ENCODE measurements at places on chromosomes 12 and 14.

- no peak for DNase-seq
Measured at GRCh38 chr12:77213319-77213718, 147.9 kb upstream of the E2F7 start.

DNA sequence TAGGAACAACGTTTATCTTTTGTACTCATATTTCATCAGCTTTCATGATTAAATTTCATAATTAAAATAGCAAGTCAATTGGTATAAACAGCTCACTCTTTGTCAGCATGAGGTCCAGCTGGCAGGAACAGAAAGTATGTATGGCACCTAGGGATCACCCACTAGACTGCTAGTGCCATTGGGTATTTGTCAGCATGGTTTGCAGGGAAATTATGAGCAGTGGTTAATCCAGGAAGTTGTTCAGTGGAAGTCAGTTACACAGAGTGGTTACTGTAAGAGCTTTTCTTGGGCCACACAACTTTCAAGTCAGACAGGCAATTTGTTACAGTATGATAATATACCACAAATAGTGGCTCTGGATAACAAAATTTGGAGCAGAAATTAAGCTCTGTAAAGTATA is 340.3 kb upstream of the RGS6 start:
- peak; percentile 24 for DNase-seq

- no peak for DNase-seq
Measured at GRCh38 chr12:52250048-52250990, 17.3 kb downstream of the KRT7 start.

- no peak for DNase-seq
Measured at GRCh38 chr12:104342635-104343249, 39.2 kb downstream of the EID3 start.

GRCh38 chr12:93794738-93795137 is 117.6 kb downstream of the CRADD start:
- DNase-seq: no peak

DNA sequence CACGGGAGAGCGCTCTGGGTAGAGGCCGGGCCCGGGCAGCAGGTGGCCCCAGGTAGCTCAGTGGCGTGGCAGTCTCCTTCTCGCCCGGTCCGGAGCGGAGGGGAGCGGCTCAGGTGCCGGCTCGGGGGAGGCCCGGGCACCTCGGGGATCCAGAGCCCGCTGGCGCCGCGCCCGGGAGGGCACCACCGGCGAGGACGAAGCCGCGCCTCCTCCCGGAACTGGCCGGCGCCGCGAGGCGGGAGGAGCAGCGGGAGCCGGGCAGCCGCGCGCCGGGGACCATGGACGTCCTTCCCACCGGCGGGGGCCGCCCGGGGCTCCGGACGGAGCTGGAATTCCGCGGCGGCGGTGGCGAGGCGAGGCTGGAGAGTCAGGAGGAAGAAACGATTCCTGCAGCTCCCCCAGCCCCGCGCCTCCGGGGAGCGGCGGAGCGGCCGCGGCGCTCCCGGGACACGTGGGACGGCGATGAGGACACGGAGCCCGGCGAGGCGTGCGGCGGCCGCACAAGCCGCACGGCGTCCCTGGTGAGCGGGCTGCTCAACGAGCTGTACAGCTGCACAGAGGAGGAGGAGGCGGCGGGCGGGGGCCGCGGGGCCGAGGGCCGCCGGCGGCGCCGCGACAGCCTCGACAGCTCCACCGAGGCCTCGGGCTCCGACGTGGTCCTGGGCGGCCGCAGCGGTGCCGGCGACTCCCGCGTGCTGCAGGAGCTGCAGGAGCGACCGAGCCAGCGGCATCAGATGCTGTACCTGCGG is 21.5 kb upstream of the GNS start:
- no peak for DNase-seq

DNA sequence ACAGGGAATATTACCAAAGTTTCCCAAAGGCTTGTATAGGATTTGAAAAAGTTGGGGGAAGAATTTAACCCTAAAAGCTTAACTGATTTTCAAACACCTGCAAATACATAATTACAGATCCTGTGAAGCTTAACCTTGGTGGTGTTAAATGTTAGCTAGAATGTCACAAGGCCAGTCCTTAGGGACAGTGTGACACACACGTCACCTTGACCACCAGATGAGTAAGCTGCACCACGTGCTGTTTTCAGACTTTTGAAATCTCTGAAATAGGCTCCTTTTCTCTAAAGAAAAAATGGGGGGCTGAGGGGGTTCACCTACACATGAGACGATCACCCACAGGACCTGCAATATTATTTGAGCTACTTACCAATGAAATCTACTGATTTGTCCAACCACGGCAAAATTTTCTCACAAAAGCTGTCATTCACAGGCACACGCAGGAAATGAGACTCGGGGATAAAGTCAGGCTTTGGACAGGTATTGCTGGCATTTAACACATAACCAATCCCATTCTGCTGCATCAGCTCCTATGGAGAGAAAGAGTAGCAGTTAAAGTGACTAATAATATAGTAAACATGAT is 75.9 kb downstream of the DUSP16 start:
- DNase-seq: no peak

DNA sequence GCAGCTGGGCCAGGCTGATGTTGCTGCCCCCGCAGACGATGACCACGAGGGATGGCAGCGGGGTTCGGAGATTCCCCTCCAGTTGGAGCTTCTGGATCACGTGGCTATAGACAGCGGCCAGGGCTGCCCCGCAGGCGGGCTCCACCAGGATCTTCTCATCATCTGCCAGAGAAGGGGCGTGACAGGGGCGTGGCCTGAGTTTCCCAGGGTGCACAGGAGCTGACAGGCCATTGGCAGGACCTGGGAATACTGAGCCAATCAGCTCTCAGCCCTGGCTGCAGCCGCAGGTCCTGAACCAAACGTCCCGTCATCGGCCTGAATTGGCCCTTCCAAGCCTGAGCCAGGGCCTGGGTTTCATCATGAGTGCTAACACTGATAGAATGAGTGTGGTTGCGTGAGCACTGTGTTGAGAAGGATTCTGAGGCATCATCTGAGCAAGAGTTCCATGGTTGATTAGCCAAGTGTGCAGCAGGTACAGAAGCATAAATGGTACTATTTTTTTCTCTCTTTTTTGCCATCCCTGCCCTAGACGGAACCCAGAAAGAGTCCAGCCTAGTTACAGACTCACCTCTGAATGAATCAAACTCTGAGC is 10.6 kb downstream of the SDS start:
- DNase-seq: no peak

GRCh38 chr14:91089958-91090535 is 23.8 kb upstream of the DGLUCY start:
- no peak for DNase-seq

- DNase-seq: no peak
Measured at GRCh38 chr12:85883763-85884162, 9.7 kb downstream of the NTS start.

GRCh38 chr14:36479344-36479743 is 40.7 kb downstream of the NKX2-1 start:
- DNase-seq: no peak

DNA sequence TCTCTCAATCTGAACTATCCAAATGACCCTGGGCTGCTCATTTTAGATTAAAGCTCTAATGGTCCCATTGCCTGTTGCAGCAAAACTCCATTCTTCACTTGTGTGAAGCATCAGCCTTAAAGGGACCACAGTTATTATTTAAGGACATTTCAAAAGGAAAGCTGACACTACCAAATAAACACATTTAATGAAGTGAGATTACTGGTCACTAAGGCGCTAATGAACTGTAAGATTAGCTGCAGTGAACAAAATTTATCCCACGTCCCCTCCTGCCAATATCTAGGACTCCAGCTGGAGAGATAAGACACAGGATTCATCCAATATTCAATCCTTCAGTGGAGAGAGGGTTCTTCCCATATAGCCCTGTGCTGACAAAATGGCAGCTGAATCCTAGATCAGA is 1029.2 kb upstream of the SEL1L start:
- DNase-seq: no peak

DNA sequence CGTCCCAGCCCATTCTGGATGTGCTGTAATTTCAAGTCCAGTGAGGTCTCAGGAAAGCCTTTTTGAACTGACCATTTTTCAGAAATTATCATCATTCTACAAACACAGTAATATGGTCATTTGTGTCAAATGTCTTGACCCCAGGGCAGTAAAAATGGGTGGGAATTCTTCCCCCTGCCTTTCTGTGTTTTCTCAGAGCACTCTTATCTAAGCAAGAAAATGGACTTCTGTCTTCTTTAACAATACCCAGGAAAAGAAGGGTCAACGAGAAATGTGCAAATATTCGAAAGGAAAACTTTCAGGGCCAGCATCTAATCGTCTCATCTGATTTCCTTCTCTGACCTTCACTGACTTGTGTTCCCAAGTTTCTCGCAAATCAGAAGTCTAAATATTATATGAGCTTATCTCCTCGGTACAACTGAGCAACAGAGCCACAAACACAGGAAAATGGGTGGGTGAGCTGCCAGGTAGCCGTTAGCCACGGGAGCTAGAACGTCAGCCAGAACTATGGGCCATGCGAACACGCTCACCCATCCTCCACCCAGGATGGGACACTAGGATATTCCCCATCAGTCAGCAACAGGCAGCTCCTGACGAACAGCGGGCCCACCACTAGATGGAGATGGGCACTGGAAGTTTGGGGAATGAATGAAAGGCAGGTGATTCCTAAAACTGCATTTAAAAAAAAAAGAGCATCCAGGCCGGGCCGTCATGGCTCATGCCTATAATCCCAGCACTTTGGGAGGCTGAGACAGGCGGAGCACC is 57.1 kb downstream of the VWF start:
- DNase-seq: no peak

DNA sequence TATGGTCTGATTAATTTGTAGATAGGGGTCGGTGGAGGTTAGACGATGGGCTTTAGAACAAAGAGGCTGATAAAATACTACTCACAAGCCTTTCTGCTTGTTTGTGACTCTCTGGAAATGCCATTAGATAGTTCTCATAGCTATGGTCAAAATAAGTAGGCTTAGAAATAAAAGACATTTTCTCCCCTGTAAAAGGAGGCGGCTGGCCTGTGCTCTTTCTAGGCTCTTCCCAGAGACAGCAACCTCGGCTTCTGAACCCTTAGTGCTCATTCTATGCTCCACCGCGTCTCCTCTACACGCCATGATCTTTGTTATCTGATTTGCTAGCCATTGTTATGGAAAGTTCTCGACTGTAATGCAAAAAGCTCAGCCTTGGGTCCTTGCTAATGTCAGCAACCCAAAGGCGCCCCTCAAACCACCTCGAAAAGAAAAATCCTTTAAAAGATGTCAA is 64.5 kb downstream of the CRADD start:
- DNase-seq: no peak

DNA sequence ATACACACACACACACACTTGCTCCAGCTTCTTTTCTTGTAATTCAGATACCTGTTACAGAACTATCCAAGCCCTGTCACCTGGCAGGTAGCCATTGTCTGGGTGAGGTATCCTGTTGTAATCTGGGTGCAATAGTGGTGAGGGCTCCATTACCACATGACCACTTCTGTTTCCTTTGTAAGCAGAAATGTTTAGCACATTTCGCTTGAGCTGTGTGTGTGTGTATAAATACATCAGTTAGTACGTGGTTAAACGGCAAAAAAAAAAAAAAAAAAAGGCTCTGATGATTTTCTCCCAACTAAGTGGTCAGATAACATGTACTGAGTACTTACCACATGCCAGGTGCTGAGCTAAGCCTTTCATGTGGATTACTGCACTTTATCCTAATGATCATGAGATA is 129.3 kb upstream of the SSTR1 start:
- DNase-seq: no peak

GRCh38 chr14:100608586-100609330 is 21.5 kb upstream of the BEGAIN start:
- DNase-seq: no peak

DNA sequence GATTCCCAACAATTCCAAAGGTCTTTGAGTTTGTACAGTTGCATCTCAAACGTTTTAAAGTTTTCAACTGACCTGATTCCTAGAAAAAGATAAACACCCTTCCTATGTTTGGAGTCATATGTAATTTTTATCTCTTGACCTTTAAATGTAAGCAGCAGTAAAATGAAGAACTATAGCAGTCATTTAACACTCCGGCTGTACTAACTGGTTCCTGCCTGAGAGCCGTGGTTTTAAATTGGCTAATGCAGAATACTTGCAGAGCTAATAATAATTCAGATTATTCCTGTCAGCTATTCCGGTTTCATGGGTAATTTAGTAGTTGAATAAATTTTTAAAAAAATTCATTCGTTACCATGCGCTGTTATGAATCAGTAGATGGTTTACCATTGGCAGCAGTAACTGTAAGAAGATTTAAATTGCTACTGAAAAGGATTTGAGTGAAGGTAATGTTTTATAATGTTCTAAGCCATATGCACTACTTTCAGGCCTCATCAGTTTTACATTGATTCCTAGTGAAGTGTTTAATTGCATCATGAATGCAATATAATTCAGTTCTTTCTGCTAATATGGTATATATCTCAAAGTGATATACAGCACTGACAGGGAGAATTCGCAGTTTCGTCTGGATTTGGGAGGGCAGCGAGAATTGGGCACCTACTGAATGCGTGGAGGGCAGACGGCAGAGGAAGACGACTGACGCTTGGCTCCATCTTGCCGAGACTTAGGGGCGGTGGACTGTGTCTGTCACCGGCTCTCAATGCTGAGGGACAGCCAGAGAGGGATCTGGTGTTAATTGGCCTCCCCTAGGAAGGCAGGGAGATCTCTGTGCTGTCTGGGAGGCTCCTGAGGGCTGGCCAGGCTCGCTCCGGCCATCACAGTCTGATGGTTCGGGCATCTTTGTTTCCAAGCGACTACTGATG is 217.7 kb downstream of the PHETA1 start:
- DNase-seq: no peak

DNA sequence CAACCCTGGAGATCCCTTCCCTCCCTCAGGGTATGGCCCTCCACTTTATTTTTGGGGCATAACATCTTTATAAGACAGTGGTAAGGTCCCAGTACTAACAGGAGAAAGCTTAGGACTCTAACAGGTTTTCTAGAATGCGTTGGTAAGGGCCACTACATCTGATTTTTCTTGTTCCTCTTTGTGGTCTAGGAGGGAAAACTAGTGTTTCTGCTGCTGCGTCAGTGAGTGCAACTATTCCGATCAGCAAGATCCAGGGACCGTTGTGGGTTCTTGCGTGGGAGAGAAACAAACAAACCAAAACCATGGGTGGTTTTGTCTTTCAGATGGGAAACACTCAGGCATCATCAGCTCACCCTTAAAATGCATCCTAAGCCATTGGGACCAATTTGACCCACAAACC is 123.6 kb upstream of the SLC16A7 start:
- no peak for DNase-seq

- no peak for DNase-seq
Measured at GRCh38 chr14:57068511-57068910, 200.2 kb downstream of the EXOC5 start.

DNA sequence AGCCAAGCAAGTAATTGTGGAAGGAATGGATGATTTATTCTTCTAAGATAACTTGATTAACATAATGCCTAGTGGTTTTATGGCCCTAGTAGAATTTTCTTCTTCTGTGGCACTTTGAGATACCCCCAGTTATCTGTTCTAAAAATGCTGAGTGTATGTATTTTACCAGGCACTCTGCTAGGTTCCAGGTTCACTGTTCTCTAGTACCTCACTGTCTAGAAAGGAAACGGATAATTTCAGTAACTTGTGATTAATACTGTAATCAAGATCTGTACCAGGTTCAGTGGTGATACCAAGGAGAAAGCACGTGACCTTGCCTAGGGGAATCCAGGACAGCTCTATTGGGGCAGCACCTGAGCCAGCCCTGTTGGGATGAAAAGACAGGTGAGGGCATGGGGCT is 8.0 kb downstream of the ANO6 start:
- no peak for DNase-seq

- no peak for DNase-seq
Measured at GRCh38 chr14:34498684-34499412, 36.8 kb upstream of the SPTSSA start.

All from SW 1271 (cell line).